Stimulated activated CD8-positive, alpha-beta memory T cell treated with anti-CD3 and anti-CD28 coated beads, Interleukin-4, amount 100 ng/mL, for 4 hours (primary cell): ENCODE measurements at places on chromosomes 4 and X.

GRCh38 chrX:39156051-39156450, 354.8 kb downstream of the MID1IP1 start:
- no peak for DNase-seq

- DNase-seq, result no peak
Observed at GRCh38 chrX:19683817-19684216, 168.5 kb upstream of the MAP3K15 start.

GRCh38 chr4:37754410-37755185, 68.4 kb upstream of the RELL1 start:
- no peak for DNase-seq

GRCh38 chr4:6773106-6773505, 9.4 kb upstream of the KIAA0232 start:
- DNase-seq, result no peak

GRCh38 chr4:151458148-151458547, 49.2 kb downstream of the FHIP1A start:
- DNase-seq, result no peak

DNA sequence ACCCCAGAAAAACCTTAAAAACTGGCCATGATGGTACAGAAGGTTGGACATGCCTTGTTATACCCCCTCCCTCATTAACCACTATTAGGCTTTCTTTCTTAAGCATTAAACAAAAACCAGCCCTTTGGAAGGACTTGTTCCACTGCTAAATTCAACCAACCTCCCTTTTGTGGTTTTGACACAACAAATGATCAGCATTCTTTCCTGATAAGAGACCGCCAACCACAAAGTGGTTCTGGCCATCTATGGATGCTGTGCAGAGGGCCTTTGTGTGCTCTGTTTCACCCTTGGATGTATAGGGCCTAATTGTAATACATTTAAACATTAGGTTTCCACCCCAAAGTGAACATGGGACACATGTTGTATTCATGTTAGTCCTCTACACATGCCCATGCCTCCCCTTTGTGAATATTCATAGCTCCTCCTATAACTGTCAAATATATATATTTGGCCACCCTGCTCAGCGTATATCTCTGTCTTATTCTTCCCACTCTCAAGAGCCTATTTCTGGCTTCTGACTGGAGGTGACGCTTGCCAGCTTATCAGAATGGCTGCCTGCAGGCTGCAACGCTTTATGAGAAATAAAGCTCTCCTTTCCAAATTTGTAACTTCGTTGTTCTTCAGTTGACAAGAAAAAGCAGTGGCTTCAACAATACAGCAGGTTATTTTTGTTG, 126.6 kb downstream of the NPNT start:
- DNase-seq, result no peak

DNA sequence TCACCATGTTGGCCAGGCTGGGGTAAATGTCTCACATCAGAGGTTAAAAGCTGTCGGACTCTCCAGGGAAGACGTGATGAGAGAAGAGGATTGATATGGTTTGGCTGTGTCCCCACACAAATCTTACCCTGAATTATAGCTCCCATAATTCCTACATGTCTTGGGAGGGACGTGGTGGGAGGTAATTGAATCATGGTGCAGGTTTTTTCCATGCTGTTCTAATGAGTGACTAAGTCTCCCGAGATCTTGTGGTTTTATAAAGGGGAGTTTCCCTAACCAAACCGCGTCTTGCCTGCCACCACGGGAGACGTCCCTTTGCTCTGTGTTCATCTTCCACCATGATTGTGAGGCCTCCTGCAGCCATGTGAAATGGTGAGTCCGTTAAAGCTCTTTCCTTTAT, 64.4 kb downstream of the ASMT start:
- no peak for DNase-seq

GRCh38 chr4:172750910-172751309, 417.7 kb upstream of the GALNT7 start:
- no peak for DNase-seq

- DNase-seq, result no peak
Observed at GRCh38 chr4:16007471-16008095, 44.6 kb upstream of the FGFBP2 start.

DNA sequence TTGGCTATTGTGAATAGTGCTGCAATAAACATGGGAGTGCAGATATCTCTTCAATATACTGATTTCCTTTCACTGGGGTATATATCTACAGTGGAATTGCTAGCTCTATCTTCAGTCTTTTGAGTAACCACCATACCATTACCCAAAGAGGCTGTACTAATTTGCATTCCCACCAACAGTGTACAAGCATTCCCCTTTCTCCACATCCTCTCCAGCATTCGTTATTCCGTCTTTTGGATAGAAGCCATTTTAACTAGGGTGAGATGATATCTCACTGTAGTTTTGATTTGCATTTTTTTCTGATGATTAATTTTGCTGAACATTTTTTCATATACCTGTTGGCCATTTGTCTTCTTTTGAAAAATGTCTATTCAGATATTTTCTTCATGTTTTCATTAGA, 110.3 kb downstream of the PRDM5 start:
- DNase-seq, result no peak

DNA sequence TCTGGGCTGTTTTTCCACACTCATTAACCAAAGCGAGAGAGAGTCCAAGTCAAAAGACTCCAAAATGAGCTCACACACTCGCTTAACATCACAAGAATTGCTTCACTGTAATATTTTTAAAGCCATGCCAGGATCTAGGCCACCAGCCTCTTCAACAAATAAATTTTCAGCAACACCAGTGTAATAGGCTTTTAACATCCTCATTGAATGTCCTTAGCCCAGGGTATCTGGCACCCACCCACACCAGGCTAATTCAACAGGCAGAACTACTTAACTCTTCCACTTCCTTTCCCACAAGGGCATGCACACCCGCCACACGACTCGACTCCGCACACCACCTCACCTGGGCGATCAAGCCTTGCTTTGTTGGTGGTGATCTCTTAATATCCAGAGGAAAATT, 34.2 kb downstream of the FAT1 start:
- DNase-seq, result no peak

DNA sequence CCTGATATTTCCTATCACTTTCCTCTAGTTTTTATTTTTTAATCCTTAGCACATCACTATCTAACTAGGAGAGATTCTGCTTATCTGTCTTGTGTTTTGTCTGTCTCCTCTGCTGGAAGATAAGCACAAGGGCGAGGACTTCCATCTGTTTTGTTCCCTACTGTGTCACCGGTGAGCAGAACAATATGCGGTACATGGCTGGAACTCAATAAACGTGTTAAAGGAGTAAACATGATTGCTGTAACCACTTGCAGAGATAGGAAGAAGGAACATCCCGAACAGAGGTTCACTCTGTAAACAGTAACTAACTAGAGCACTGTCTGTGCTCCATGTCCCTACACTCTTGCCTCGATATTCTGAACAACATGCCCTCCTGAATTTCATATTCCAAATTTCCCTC, 5.2 kb downstream of the HS3ST1 start:
- no peak for DNase-seq

DNA sequence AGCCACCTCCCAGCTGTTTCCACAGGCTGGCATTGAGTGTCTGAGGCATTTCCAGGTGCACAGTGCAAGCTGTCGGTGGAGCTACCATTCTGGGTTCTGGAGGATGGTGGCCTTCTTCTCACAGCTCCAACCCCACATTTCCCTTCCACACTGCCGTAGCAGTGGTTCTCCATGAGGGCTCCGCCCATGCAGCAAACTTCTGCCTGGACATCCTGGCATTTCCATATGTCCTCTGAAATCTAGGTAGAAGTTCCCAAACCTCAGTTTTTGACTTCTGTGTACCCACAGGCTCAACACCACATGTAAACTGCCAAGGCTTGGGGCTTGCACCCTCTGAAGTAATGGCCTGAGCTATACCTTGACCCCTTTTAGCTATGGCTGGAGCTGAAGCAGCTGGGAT, 10.3 kb upstream of the FRMPD4 start:
- no peak for DNase-seq

GRCh38 chrX:39196192-39197102, 395.2 kb downstream of the MID1IP1 start:
- peak; percentile 11 for DNase-seq

DNA sequence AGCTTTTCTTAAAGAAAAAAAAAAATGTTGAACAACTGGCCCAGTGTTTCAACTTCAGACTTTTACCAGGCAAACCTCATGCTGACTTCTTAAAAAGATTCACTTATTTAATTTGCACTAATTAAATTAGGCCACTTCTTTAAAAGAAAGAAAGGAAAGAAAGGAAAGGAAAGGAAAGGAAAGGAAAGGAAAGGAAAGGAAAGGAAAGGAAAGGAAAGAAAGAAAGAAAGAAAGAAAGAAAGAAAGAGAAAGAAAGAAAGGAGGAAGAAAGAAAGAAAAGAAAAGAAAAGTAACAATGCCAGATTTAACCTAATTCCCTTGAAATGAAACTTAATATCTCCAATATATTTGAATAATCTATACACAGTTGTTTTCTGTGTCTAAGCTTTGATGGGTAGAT, 71.4 kb upstream of the PRPS2 start:
- no peak for DNase-seq

- no peak for DNase-seq
Observed at GRCh38 chrX:45602151-45602550, 401.5 kb upstream of the DIPK2B start.

GRCh38 chr4:167838686-167839085, 253.7 kb upstream of the ANXA10 start:
- DNase-seq, result no peak

DNA sequence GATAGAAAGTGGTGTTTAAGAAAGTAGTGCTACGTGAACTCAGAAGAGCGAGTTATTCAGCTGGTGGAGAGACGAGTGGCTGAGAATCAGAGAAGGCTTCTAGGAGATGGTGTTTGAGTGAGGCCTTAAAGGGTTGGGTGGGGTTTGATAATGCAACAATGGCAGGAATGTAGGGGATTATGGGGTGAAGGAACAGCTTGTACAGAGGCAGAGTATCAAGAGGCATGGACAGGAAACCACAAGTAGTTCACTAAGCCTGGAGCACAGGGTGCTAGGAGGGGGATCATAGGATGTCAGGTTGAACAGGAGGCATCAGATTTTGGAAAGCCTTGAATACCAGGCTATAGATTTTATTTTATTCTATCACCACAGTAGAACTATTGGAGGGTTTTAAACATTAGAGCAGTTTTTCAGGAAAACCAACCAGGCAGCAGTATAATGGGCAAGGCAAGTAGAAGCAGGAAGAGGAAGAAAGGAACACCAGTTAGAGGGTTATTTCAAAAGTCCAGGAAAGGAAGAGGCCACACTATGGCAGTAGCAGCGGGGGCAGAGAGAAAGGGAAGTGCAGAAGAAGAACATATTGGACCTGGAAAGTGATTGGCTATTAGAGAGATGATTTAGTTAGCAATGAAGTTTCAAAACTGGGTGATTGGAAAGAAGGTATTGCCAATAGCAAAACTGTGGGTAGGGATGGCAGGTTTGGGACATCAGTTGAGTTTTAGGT, 99.2 kb downstream of the DOCK11 start:
- no peak for DNase-seq

- DNase-seq, result no peak
Observed at GRCh38 chr4:154485127-154485773, 6.3 kb downstream of the DCHS2 start.

GRCh38 chr4:53924333-53925049, 139.9 kb downstream of the CHIC2 start:
- no peak for DNase-seq

DNA sequence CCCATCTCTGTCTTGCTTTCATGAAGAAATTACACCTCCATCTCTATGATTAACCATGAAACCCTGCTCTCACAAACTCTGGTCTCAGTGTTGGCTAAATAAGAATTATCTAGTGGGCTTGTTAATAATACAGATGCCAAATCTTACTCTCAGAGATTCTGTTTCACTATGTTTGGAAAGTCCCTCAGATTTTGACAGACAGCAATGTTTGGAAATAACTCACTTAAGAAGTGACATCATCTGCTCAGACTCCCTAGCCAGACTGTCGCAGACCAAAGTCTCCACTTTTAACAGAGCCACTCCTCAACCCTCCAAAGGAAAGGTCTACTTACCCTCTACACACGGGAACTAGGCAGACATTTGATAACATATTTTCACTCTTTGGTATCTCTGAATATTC, 328.5 kb upstream of the FGF16 start:
- DNase-seq, result no peak

DNA sequence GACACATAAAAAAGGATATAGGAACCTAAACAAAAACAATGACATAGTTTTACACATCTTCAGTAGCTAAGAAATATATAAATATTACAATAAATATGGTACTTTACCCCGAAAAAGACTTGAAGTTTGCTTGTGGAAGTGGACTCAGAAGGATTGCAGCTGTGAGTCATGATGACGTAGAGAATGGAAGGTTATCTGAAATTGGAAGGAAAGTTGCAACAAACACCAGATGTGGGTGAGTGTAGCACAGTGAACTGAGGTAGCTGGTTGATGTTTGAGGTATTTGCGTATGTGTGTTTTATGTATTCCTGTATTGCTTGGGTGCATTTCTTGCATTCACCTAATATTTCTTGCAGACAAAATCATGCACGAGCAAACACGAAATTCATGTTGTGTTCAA, 113.0 kb downstream of the ARX start:
- no peak for DNase-seq

DNA sequence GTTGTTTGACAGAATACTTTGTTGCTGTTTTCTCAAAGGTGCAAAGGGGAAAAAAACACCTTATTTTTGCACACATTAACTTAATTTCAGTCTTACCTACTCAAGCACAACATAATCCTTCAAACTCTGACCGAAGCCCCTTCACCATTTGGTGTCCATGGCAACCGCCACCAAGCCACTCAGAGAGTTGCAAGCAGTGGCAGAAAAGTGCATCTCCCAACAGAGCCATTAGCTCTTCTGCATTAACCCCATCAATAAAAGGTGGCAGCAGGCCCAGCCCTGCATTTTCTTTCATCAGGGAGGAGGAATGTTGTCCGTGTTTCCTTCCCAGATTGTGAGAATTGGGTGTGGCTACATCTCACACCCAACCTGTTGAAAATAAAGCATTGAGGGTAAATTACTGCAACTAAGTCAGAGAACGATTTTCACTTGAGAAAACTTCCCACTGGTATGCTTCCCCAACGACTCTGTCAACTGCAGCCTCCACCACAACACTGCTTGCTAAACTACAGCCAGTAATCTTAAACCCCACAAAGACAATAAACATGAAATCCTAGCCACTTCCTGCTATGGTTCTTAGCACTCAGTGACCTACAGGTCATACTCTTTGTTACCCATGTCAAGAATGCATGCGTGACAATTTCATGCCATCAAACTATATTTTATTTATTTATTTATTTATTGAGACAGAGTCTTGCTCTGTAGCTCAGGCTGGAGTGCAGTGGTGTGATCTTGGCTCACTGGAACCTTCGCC, 154.0 kb downstream of the GRIA3 start:
- no peak for DNase-seq

DNA sequence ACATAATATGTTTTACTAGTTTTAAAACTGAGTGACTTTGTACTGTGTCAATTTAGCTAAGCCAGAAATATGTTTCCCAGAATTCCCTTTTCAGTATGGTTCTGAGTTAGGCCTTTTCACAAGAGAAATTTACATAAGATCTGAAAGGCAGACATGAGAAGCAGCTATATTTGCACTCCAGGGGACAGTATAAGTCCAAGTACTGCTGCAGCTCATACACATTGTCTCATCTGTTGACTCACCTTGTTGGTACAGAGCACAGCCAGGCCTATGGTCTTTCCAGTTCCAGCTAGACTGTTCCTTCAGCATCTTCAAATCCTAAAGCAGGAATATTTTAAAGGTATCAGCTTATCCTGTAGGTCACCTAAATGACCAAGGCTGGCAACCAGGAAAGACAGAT, 53.5 kb downstream of the BMP3 start:
- no peak for DNase-seq

- DNase-seq, result no peak
Observed at GRCh38 chrX:20144491-20144890, 2.9 kb upstream of the EIF1AX start.
